ENCODE measurements at places on chromosomes 5 and 9.

- peak; percentile 30 for DNase-seq
These were observed at the start of gene FRMPD1 for GRCh38 chr9:37650873-37651768. Gene FRMPD1 (plus strand): TSS chr9:37650954. CDS start chr9:37692642, 41,688 bp downstream.

DNA sequence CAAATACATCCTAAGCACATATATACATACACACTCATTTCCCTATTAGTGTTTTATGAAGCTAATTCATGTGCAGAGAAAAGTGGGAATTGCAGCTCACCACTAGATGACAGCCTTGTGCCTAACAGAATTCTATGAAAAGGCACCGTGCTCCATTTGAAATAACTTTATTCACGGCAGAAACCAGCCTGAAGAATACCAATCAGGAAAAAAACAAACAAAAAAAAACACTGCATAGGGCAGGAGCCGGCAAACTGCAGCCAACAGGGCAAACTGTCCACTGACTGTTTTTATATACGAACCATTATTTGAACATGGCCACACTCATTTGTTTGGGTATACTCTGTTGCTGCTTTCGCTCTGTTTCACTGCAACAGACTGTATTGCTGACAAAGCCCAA lies 33.6 kb downstream of the ERMP1 start:
- DNase-seq, result no peak

DNA sequence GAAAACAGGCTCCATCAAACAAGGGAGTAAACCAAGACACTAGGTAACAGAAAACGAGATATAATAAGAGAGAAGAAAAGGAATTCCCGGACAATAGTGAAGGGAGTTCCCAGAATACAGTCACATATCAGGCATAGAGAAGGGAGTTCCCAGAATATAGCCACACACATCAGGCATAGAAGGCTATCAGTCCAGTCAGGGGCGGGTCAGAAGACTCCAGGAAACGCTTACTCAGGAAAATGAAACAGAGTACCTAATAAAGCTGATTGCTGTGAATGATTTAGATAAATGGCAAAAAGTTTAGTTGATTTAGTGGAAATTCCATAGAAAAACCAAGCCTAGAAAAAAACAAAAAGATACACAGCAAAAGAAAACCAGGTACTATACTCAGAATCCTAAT lies 4.9 kb downstream of the TOMM5 start:
- no peak for DNase-seq

DNA sequence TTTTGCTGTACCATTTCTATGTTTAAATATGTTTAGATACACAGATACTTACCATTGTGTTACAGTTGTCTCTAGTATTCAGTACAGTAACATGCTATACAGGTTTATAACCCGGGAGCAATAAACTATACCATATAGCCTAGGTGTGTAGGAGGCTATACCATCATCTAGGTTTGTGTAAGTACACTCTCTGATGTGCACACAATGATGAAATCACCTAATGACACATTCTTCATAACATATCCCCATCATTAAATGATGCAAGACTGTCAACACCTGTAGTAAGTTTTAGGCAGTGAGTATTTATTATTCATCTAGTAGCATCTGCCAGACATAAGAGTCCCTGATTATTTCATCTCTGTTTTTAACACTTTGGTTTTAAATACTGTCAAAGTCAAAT lies 7.3 kb upstream of the DHFR start:
- DNase-seq, result no peak

Measured in CD4-positive, alpha-beta T cell treated with Interleukin-4 for 4 hours (primary cell).